Right lobe of liver (tissue), 6 donors: ENCODE measurements at places on chromosomes 6 and 20.

DNA sequence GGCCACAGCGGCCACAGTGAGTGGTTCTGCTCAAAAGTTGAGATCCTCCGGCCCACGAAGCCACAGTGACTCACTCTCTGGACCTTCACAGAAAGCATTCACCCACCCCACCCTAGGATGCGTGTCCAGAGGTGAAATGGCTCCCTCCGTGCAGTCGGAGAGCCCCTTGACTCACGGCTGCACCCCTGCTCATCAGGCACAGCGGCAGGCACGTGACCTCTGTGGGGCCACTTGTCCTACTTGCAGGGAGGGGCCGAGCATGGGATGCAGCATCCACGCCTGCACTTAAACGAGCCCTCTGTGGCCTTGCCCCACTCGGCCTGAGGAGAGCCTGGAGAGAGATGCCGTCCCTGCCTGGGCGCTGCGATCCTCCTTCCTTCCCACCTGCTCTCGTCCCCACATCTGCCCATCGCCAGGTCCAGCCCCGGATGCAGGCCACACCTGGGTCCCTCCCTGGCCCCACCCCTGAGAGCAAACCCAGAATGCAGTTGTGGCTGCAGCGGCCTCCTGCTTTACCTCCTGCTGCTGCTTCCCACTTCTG is 28.7 kb downstream of the NTSR1 start:
- DNase-seq, result peak; percentile 48

DNA sequence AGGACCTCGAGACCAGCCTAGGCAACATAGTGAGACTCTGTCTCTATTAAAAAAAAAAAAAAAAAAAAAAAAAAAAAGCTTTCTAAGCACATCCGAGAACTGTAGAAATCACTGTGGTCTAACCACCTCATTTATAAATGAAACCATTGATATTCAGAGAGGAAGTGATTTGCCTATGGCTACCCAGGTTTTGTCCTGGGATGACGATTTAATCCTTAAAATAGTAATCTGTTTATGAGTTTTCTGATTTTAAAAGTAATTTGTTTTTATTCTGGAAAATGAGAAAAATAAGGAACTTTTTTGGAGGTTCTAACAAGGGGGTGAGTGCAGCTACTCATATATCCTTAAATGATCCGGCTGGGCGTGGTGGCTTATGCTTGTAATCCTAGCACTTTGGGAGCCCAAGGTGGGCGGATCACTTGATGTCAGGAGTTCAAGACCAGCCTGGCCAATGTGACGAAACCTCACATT is 6.5 kb upstream of the BTN3A2 start:
- no peak for DNase-seq

DNA sequence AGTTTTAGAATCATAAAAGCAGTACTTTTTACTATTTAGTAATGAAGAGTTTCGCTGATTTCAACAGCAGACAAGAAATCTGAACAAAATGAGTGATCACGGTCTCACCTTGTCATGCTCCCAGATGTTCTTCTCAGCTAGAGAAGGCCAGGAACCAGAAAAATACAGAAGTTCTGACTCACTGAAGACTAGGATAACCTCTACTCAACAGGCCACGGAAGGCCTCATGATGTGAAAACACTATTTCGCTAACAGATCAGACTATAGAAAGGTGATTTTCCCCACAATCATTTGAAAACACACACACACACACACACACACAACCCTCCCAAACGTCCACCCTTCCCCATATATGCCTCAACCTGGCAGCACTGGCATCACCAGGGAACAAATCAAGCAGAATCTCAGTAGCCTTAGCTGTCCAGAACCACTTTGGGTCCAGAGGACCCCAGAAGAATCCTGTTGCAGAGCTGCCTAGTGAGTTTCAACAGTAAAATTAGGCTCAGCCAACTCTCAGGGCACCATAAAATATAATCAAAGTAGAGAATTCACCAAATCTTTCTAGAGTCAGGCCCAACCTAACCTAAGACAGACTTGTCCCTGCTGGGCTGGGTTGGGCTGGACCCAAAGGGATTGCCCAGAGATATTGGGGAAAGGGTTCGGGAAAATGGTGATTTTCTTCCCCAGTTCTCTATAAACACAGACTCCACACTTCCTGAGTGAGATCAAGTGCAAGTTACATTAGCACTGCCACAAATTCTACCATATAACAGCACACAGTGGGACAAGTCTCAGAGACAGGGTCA is 7.9 kb downstream of the EXOC2 start:
- DNase-seq, result no peak

GRCh38 chr6:116524236-116524635 is 12.8 kb downstream of the CALHM5 start:
- DNase-seq, result no peak

DNA sequence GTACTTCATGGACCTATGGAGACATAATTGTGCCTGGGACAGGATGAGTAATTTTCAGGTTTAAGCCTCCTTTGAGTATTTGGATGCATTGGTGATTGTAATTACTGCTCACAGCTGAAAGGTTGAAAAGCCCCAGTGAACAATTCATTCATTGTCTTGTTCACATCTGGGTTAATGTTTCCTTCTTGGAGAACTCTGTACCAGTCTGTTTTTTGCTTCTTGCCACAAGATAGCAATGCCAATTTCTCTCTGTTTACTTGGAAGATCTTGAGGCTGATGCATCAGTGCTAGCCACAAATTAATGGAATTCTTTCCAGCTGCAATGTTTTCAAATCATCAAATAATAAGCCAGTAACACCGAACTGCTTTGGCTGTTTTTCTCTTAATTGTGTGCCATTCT is 207.8 kb downstream of the BMP2 start:
- no peak for DNase-seq

DNA sequence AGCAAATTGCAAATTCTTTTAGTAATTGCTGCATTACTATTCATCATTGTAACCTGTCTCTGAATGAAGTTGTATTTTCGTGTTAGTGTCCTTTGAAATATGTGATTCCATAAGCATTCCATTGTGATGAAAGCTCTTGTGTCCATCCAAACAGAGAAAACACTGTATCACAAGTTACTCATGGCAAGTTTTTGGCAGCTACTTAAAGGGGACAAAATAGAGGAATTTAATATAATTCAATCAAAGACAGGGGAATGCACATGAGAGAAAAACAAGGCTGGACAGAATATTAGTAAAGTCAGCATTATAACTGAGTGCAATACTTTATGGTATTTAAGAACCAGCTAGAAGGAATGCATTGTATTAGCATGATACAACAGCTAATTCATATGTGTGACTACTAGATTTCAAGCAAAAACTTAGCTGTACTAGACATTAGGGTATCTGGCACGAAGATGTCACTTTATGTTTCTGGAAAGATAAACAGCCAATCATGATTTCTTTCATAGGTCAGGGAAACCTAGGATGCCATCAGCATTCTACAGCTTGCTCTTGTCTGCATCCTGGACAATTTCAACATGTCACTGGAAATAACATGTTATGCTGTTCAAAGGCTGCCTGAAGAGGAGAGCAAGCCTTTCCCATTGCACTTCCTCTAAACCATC is 270.6 kb upstream of the MARCKS start:
- no peak for DNase-seq
